Fibroblast of villous mesenchyme (primary cell): ENCODE measurements at places on chromosomes 7 and 10. TPM values are rescaled to one million over a fixed set of nuclear protein-coding genes. Genes with fewer than 3 reads are reported as not detected.

Gene NODAL
- not detected in 2 replicates for total RNA-seq

Gene VPS37D
- total RNA-seq: 3.0 and 4.2 TPM in 2 replicates

Gene NEURL1
- under 0.01 TPM in 2 replicates for total RNA-seq

Gene HTR5A
- total RNA-seq: not detected in 2 replicates

Gene SPDYE6
- not detected in 2 replicates for total RNA-seq

Gene FGL2
- 0.86 and 0.97 TPM in 2 replicates for total RNA-seq

Gene TPK1
- total RNA-seq: 3.5 and 3.9 TPM in 2 replicates

Gene BAMBI
- 25.9 and 62.8 TPM in 2 replicates for total RNA-seq

Gene SPACDR
- total RNA-seq: not detected in 2 replicates

Gene WASHC2C
- total RNA-seq: 47.9 and 55.7 TPM in 2 replicates
